ENCODE measurements at places on chromosomes 6 and 20.
A peak's percentile ranks its signal among the peaks of the same experiment; 100 is the strongest.

DNA sequence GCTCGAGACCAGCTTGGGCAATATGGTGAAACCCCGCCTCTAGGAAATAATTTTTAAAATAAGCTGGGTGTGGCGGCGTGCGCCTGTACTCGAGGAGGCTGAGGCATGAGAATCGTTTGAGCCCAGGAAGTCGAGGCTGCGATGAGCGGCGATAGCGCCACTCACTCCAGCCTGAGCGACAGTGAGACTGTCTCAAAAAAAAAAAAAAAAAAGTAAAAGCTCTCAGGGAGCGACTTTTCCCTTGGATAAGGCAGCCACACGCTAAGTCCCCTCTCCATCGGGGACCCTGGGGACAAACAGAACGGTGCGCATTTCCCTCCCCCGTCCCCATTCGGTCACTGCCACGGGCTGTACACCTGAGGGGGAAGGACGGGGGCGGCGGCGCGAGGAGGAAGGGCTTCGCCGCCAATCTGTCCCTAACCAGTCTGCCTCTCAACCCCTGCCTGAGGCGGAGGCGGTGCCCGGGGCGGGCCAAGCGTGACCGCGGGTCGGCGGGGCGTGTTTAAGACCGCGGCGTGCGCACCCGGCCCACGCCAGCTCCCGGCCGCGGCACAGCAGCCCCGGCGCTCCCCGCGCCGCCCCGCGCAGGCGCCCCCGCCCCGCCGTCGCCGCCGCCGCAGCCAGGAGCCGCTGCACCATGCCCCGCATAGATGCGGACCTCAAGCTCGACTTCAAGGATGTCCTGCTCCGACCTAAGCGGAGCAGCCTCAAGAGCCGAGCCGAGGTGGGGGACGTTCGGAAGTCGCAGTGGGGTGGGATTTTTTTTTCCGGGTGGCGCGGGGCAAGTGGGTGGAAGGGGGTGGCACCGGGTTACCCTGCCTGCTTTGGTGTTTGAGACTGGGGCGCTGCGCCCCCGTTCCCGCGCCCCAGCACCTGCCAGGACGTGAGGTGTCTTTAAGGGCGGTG, at the start of gene GMPR:
Gene GMPR, plus strand, starts transcription at position 531 of the 906 bp plus-strand sequence. Its CDS starts 107 bp downstream, at position 638.
- peak; percentile 22 for DNase-seq

- DNase-seq: no peak
Observed at GRCh38 chr6:79515436-79515835, 21.8 kb downstream of the LCA5 start.

GRCh38 chr20:19909725-19910124, 107.4 kb upstream of the NAA20 start:
- DNase-seq: no peak

DNA sequence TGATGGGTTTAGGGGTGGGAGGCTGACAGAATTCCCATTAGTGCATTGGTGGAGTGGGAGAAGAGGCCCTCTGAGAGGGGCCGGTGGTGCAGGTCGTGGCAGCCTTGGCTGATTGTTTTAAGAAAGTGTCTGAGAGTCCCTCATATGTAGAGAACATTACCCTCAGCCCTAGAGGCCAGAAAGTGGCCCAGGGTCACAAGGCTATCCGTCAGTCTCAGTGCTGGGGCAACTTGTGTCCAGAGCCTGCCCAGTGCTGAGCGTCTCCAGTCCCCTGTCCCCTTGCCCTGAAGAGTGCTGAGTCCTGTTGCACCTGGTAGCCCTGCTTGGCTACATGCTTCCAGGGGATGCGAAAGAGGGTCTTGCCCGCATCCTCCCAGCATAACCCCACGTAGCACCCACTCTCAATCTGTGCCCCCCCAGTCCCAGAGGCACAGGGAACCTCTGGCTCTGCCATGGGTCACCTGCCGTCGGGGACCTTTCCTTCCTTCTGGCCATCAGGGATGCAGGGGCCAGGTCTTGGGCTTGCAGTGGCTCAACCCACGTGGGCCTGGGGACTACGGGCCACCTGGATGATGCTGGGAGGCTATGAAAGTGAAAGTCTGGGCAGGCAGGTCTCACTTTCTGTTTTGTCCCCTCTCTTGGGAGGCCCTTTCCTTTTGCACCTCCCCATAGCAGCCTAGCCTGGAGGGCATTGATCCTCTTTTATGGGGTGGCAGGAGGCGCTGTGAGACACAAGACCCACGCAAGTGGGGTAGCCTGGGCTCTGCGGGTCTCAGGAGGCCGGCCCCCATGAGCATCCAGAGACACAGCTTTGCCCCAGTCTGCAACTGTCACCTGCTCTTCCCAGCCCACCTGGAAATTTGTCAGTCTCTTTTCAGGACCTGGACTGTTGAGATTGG, 12.2 kb downstream of the DUSP15 start:
- no peak for DNase-seq

GRCh38 chr6:20137240-20137639, 75.0 kb downstream of the MBOAT1 start:
- no peak for DNase-seq

All from NCI-H524 treated with DMSO at 0.1 percent for 48 hours (cell line).